Fibroblast of mammary gland (primary cell): ENCODE measurements at places on chromosomes 7 and 10.
A peak's percentile ranks its signal among the peaks of the same experiment; 100 is the strongest.

DNA sequence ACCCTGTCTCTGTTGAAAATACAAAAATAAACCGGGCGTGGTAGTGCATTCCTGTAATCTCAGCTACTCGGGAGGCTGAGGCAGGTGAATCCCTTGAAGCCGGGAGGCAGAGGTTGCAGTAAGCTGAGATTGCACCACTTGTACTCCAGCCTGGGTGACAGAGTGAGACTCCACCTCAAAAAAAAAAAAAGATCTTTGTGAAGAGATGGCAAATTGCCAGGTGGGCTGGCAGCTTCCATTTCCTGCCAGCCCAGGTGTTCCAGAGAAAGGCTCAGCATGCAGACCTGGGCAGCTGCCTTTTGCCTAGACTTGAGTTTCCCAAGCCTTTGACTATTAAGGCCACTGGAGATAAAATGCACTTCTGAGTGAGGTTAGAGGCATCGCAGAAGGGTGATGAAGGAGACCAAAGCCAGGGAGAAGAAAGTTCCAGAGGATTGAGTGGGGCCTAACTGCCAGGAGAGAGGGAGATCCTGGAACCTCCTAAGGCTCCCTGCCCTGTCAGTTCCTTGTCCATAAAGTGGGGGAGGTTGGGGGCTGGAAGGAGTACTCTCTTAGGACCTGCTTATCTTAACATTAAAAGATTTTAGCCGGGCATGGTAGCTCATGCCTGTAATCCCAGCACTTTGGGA lies 10.0 kb upstream of the DDIT4 start:
- DNase-seq, result no peak

GRCh38 chr7:100655908-100656674 lies at the start of gene ACTL6B:
Gene ACTL6B, minus strand, starts transcription at chr7:100656448. Its CDS starts 94 bp downstream, at chr7:100656354.
- DNase-seq, result peak; percentile 35

- no peak for DNase-seq
Observed at GRCh38 chr7:18708204-18708603, 212.7 kb downstream of the HDAC9 start.

DNA sequence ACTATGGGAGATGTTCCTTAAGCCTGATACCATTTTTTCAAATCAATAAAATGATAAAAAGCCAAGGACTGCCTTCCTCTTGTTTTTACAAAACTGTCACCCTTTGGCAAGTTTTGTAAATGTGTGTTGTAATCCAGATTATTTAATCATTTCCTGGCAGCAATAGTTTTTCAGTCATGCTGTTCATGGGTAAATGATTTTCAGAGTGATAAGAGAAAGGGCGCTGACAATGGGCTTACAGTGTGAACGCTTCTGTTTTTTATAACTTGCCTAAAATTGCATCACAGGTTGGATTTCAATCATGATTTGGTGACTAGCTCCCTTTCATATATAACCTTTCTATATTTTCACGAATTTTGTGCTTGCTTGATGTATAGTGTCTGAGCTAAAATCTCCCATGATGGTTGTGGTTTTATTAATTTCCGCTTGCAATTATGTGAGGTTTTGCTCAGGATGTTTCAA lies 19.0 kb upstream of the DMBT1 start:
- DNase-seq, result peak; percentile 56

- no peak for DNase-seq
Observed at GRCh38 chr10:119222537-119222936, 15.2 kb downstream of the GRK5 start.

DNA sequence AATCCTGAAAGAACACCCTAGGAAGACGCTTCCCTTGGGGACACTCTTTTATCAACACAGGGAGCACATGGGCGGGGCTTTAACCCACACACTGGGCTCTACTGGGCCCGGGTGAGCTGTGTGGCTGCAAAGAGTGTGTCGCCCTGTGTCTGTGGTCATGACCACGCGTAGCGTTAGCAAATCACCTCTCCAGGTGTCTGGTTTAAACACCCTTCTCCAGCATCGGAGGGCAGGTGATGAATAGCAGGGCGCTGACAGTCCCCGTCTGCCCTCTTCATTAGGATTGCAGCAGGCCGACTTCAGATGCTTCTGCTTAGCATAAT lies 127.7 kb downstream of the ADARB2 start:
- DNase-seq, result no peak

DNA sequence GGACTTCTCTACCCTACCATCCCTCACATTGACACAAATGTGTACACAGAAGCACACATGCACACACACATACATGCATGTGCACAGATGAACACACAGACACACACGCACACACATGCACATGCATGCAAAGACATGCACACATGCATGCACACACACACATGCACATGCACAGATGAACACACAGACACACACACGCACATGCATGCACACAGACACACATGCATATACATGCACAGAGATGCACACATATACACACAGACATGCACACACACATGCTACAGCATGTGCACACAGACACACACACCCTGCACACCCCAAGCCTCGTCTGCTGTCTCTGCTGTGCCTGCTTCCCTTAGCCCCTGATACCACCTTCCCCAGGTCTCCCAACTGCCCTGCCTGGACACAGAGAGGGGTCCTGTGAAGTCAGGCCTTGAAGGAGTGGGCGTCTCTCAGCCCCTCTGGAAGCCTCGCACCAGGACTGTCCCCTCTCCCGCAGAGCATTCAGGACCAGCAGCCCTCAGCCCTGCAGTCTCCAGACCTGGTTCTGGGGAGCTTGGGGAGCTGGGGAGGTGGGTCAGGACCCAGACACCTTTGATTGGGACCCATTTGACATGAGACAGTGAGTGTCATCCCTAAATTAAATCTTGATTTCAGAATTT lies 181.8 kb downstream of the DNAJB6 start:
- DNase-seq, result no peak

DNA sequence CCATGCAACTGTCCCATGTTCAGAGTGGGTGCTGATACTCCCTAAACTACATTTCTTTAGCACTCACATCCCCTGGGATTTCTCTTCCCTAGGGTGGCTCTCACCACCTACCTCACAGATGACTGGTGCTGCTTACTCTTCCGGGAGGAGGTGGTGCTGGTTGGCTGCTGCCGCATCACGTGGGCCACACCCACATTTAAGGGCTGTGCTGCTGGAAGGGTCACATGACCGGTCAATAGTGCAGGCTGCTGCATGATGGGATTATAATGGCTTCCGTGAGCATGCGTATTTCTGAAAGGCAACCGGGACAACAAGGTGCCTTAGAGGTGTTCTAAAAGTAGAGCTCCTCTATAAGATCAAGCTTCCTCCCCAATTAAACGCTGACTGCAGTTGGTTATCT lies 76.8 kb downstream of the CLEC2L start:
- DNase-seq, result no peak

DNA sequence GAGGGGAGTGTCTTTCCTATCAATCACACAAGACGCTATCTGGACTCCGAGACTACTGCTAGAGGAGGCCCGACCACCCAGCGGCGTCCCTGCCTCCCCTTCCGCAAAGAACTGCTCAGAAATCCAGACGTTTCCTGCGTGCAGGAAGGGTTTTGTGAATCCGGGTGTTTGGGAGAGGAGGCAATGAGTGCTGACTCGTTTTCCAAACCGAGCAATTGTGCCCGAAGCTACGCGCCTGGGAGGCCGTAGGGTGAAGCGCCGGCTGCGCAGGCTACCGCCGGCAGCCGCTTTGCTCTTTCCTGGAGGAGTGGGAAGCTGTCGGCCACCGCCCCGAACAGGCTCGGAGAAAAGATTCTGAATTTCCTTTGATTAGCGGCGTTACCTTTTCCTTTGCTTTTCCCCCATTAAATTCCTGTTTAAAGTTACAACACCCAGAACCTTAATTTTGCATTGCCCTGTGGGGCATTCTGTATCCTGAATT lies 5.3 kb downstream of the VAX1 start:
- no peak for DNase-seq

- DNase-seq, result no peak
Observed at GRCh38 chr7:24496036-24496435, 77.2 kb upstream of the PALS2 start.

- no peak for DNase-seq
Observed at GRCh38 chr7:45241339-45242109, 83.9 kb downstream of the RAMP3 start.

DNA sequence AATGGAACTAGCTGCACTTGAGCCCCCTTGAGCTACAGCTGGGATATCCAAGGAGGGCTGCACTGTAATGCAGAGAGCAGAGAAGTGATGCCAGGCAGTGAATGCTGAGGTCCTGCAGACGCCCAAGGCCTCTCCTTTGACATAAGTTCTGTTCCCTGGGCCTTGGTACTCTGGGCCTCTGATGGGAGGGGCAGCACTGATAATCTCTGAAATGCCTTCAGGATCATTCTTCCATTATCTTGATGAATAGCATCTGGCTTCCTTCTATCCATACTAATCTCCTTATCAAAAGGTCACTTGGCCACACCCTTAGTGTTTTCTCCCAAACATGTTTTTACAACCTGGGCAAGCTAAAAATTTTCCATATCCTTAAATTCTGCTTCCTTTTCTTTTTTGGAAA lies 6.9 kb downstream of the GRB10 start:
- no peak for DNase-seq

DNA sequence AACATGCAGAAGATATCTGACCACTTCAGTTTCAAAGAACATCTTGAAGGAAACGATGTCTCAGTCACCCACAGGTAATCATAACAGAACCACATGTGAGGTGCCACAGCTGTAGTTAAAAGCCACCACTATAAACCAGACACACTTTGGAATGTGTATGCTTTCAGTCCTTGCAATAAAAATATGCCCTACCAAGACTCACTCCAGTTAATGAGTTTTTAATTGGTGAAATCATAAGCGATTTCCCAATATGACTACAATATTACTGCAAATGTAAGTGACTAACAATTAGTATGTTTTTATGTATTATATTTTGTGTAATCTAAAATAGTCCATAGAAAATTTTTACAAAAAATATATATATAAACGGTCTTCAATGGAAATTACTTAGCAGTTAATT lies 428.2 kb downstream of the PARD3 start:
- peak; percentile 47 for DNase-seq

DNA sequence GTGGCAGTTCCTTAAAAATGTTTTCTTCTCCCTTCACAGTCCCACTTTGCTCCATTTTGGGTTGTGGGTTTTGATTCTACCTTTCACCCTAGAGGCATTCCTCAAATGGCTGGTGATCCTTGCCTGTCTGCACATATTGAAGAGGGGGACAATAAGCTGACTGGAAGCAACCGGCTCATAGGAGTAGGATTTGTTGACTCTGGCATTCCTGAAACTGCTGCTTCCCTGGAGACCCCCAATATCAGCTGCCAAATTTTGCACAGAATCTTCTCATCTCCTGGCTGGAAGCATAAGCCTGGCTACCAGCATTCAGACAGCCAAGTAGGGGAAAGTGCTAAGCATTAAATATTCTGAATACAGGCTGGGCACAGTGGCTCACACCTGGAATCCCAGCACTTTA lies 53.7 kb downstream of the KIF5B start:
- DNase-seq, result no peak

- no peak for DNase-seq
Observed at GRCh38 chr7:16428182-16428581, 6.8 kb upstream of the CRPPA start.

DNA sequence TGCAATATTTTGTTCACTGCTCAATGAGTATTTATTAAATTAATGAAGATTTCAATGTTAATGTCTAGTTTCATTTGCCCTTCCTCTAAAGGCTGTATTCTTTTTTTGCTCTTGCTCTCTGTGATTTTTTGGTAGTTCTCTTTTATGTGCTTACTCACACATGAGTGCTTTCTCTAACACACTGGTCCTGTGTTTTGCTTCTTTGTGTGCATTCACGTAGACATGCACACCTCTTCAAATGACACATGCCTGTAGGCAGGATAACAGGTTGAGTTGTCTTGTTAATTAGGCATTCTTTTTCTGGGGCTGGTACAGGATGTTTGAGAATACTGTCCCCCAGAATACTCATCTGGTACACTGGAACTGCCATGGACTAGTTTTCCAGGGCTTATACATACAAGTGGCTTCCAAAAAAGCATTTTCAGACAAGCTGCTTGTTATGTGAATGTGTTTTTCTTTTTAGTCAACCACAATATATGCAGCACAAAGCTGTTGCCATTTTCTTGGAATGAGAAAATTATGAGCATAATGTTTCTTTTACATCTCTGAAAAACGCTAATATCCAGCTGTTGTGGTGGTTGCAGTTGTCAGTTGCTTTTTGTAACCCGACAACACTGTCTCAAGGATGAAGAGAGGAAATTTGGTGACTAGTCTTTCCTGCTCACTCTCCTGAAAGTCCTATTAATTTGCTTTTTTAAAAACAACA lies 416.4 kb downstream of the AUTS2 start:
- DNase-seq, result no peak

- DNase-seq, result no peak
Observed at GRCh38 chr7:143397710-143398530, 10.7 kb downstream of the EPHA1 start.

GRCh38 chr10:17046989-17047388 lies 82.6 kb downstream of the CUBN start:
- peak; percentile 47 for DNase-seq

DNA sequence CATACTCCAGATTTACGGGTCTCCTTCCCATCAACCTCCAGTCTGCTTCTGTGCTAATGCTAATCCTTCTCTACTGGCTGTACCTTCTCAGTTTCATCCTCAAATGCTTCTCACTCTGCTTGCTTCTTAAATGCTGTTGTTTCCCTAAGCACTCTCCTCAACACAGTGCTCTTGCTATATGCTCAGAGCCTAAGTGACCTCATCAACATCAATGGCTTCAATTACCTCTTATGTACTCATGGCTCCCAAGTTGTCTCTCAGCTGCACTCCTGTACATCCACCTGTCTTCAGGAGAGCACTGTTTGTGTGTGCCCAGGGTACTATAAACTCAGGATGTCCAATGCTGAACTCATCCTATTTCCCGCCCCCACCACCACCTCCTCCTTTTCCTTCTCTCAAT lies 22.5 kb downstream of the ELAPOR2 start:
- DNase-seq, result no peak

DNA sequence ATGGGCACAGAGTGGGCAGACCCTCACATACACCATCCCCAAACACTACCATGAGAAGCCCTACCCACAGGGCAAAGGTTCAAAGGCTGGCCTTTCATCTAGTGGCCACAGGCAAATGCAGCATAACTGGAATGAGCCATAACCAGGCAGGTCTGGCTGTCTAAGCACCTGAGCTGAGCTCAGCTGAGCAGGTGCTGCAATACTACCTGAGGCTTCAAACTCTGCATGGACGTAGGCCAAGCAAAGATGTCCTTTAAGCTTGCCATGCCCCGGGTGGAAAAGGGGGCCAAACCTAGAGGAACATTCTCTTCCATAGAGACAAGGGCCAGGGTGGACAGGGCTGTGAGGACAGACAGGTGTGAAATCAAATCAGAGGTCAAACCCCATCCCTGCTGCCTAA lies 65.3 kb upstream of the CAMK2B start:
- DNase-seq, result no peak

- DNase-seq, result no peak
Observed at GRCh38 chr10:14918964-14919363, 34.9 kb downstream of the DCLRE1C start.

DNA sequence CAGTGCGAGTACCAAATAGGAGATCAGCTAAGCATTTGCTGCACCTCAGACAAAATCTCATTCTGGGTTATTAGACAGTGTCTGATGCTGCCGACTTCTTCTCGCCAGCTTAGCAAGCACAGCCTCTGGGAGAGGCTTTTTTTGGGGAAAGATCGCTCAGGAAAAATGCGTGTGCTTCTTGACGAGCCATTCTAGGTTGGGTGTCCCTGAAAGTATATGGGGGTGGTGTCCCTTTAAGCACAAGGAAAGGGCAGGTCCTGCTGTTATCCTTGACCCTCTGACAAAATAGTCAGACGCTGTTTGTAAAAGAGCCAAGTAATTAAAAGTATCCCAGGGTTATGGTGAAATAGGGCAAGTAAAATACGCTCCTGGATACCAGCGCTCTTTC lies 540.1 kb upstream of the FZD8 start:
- peak; percentile 63 for DNase-seq

- no peak for DNase-seq
Observed at GRCh38 chr10:117260084-117260483, 19.2 kb downstream of the SLC18A2 start.

GRCh38 chr10:62851442-62851841 lies 35.3 kb upstream of the EGR2 start:
- DNase-seq, result peak; percentile 42
